Vein endothelial cell (primary cell): ENCODE measurements at places on chromosomes 3 and 15. TPM values are rescaled to one million over a fixed set of nuclear protein-coding genes. Genes with fewer than 3 reads are reported as not detected.

Gene GOLGA8K
- total RNA-seq = 0.48 and 0.65 TPM in 2 replicates

Gene KLHL25
- total RNA-seq = 4.5 and 5.6 TPM in 2 replicates

Gene RETNLB
- not detected in 2 replicates for total RNA-seq

Gene MESD
- total RNA-seq = 17.0 and 18.5 TPM in 2 replicates

Gene FEZF2
- not detected in 2 replicates for total RNA-seq

Gene ALDH1L1
- total RNA-seq = not detected in 2 replicates

Gene TMC3
- total RNA-seq = not detected in 2 replicates

Gene CD200R1
- total RNA-seq = not detected in 2 replicates

Gene CLRN1
- total RNA-seq = not detected in 2 replicates

Gene NEK10
- 2.3 and 11.6 TPM in 2 replicates for total RNA-seq

Gene MESP1
- 0.10 and 0.33 TPM in 2 replicates for total RNA-seq

Gene SRGAP3
- 0.29 and 0.98 TPM in 2 replicates for total RNA-seq

Gene SERINC4
- total RNA-seq = under 0.01 TPM in 1 of 2 replicates, not detected in the other

Gene TRIM59
- 19.9 and 26.4 TPM in 2 replicates for total RNA-seq

Gene CPB1
- not detected in 2 replicates for total RNA-seq

Gene POPDC2
- total RNA-seq = 0.33 and 0.48 TPM in 2 replicates

Gene CACNA2D3
- not detected in 2 replicates for total RNA-seq

Gene ISG20
- total RNA-seq = 4.5 and 4.9 TPM in 2 replicates

Gene SLC22A14
- 0.10 TPM in 1 of 2 replicates, not detected in the other for total RNA-seq

Gene ACKR2
- total RNA-seq = not detected in 2 replicates

Gene ARL14
- 0.29 TPM in 1 of 2 replicates, not detected in the other for total RNA-seq

Gene NR2E3
- total RNA-seq = 0.19 TPM in 1 of 2 replicates, not detected in the other

Gene PPP1R2
- total RNA-seq = 114 and 127 TPM in 2 replicates

Gene AHSG
- not detected in 2 replicates for total RNA-seq

Gene ATP13A4
- under 0.01 TPM in 2 replicates for total RNA-seq
